Activated T-cell treated with anti-CD3 and anti-CD28 coated beads for 48 hours (primary cell): ENCODE measurements at places on chromosomes 12 and 14.

- no peak for DNase-seq
Observed at GRCh38 chr12:85393606-85394005, 113.6 kb downstream of the ALX1 start.

- DNase-seq: no peak
Observed at GRCh38 chr12:49865109-49865781, 22.3 kb upstream of the BCDIN3D start.

GRCh38 chr12:110282300-110282860 lies 1.3 kb downstream of the ATP2A2 start:
- no peak for DNase-seq

DNA sequence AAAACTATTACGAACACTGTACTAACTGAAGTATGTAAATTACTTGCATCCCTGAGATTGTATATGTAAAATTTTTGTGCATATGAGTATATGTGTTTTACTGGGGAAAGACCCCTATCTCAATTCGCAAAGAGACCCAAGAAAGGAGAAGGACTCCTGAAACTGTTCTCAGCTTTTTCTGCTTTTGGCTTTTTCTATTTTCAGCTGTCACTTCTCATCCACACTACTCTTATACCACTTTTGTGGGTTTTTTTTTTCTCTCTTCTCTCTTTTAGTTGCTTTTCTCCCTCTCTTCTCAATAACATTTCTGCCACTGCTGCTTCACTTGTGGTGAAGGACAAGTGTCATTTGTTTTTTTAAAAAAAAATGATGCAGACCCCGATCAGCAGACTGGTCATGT lies 39.8 kb downstream of the NIN start:
- DNase-seq: no peak

GRCh38 chr14:31543969-31544799 lies 17.0 kb upstream of the NUBPL start:
- no peak for DNase-seq

GRCh38 chr12:119828300-119828699 lies 48.8 kb downstream of the CIT start:
- DNase-seq: no peak

- DNase-seq: no peak
Observed at GRCh38 chr12:122362755-122363154, 59.7 kb downstream of the CLIP1 start.

DNA sequence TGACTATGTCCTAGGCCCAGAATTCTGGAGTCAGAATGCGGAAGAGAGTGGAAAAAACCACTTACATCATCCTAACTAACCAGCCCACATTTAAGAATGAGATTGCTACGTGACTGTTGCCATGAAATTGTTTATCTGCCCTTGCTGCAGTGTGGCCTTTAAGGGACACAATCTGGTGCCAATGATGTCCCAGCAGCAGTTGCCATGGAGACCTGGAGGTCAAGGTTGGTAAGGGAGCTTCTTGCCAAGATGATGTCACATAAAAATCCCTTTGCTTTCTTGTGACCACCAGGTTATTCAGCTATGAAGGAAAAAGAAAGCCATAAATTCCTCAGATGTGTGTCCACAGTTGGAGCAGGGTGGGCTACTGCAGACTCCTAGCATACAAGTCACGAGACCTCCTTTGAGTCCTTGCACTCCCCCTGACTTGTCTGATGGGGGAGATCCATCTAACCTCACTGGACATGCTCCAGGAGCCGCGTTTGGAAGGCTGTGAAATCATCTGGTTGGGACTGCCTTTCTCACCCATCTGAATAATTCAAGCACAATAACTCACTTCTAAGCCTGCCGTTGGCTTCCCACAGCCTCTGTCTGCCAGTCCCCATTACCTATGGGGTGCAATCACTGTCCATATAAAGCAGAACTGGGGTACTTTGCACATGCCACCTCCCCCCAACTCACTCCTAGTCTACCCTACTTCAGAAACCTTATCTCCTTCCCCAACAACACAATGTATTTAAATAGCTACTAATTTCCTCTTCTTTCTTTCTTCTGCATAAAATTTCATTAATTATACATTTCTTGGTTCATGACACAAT lies 165.6 kb downstream of the ZFP36L1 start:
- no peak for DNase-seq

GRCh38 chr12:39227218-39227617 lies 215.7 kb downstream of the KIF21A start:
- DNase-seq: no peak

- no peak for DNase-seq
Observed at GRCh38 chr14:68177728-68178127, 358.1 kb downstream of the RAD51B start.

DNA sequence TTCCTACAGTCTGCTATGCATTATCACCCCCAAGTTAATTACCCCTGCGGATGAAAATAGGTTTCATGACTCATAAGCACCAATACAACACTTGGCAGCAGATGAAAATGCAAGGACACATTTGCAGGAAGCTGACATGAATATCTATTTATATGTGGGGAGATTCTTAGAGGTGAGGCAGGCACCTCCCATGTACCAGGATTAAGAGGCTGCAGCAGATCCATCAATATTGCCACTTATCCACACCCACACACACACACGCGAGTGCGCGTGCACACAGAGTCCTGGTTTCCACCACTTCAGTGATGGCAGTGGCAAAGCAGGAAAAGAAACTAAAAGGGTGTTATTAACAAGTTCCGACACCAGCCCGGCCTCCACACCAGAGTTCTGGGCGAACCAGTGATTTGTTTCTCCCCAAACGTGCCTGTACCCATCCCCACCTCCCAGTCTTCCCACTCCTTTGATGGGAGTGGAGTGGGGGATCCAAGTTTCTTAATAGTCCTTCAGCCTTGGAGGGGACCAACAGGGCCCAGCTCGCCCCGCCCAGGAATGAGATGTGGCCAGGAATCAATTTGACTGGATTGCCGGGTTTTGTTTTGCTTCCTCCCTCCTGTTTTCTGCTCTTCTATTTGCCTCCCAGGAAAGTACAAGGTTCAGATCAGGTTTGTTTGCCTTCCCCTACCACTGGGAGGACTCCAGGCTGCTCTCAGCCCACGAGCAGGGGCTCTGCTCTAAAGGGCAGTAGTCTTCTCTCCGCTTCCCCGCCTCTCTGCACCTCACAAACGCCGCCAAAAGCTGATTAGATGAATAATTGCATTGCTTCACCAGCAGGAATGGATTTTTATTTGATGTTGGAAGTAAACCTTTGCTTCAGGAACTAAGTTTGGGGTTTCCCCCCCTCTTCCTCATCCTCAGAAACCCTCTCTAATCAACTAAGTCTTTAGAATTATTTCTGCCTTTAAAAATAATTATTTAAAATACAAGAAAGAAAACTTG lies 5.2 kb downstream of the IRF2BPL start:
- DNase-seq: no peak
